CD8-positive, alpha-beta memory T cell (primary cell): ENCODE measurements at places on chromosomes 12 and 14. TPM values are rescaled to one million over a fixed set of nuclear protein-coding genes. Genes with fewer than 3 reads are reported as not detected.

DNA sequence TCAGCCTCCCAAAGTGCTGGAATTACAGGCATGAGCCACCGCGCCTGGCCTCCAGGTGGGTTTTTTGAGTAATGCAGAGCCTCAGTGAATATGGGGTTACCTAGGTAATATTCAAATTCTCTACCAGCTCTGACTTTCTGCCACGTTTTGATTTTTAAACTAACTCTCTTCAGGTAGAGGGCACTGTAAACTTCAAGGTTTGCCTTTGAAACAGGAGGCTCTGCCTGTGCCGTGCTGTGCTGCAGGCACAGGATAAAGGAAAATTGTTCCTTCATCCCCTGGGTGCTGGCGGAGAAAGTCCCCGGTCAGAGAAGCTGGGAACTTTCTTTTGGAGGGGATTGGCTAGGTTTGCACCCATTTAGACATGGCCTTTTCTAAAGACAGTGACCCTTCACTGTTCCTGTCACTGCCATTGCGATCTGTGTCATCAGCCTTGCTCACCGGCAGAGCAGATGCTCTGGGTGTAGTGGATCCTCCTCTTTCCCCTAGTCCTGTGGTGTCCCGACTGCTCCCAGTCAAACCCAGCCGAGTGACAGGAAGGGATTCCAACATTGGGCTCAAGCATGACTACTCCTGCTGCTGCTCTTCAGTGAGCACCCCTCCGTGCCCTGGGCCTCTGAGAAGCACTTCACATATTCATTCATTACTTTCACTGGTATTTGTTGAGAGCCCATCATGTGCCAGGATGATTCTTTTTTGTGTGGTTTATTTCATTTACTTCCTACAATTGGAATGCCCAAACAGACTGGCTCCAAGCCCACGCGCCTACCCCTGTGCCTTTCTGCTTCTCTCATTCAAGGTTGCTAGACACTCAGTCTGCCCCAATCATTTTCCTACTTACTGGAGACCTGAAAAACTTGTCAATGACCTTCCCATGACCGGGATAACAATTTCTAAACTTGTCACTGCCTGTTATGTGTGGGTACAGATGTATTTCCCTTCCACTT is 103.6 kb downstream of the TMEM30B start:
- DNase-seq = no peak

GRCh38 chr14:32809255-32809654 is 129.4 kb upstream of the NPAS3 start:
- DNase-seq = no peak

WIF1 gene
- not detected for total RNA-seq

DNA sequence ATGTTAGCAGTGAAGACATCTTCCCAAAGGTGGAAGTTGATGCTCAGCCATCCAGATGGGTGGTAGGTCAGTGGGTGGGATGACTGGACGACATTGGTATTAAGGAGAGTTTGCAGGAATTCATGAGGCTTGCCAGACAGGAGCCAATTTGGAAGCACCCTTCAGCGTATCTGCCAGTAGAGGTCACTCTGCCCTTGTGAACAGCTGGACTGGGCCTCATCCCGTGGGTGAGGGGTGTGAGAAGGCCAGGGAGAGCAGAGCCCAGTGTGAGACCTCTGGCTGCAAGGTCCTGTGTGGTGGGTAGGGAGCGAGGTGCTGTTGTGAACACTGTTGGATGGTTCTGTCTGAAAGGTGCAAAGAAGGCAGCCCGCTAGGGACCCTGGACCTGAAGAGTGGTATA is 37.7 kb downstream of the SLC5A8 start:
- DNase-seq = no peak

DNA sequence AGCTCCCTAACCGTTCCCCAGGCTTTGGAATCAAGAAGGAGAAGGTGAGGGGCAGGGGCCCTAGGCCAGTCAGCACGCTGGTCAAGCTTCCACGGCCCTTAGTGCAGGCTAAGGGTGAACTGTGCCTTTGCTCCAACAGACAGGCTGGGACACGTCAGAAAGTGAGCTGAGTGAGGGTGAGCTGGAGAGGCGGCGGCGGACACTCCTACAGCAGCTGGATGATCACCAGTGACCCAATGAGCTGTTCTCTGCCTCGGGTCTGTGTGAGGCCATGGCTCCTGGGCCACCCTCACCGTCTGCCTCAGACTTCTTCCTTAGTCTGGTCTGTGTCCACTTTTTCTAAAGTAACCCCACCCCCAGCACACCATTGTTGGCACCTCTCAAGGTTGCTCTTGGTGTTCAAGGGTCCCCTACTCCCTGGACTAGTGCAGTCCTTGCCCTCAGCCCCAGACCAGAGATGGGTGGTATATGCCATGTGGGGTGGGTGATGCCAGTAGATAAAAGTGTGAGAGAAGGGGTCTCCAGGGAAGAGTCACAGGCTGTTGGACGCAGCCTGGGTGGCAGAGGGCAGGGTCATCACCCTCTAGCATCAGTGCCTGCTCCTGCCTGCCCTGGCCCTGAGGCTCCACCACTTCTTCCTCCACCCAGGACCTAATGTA is 20.7 kb downstream of the PRPF40B start:
- peak; percentile 42 for DNase-seq

- no peak for DNase-seq
Measured at GRCh38 chr12:72282721-72283120, 10.6 kb downstream of the TRHDE start.

- DNase-seq = no peak
Measured at GRCh38 chr12:104578453-104578852, 121.7 kb downstream of the CHST11 start.

PPP1R1A gene
- total RNA-seq = not detected

DNA sequence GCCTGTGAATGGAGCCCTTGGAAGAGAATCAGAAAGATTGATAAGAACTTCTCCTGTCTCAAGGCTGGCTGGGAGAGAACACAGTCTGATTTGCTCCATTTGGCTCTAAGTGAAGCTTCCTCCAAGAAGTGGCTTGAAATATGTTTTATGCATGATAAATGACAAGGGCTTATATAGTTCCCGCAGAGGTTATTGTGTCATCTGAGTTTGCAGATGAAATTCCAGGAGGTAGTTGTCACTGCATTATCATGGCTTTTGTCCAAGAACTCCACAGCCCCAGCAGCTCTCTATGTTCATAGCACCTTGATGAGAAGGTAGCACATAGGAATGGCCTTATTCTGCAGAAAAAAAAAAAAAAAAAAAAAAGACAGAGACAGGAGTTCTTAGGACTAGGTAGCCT is 108.5 kb downstream of the DACT1 start:
- no peak for DNase-seq

NKX2-1 gene
- not detected for total RNA-seq

GRCh38 chr14:61154641-61155040 is 126.5 kb downstream of the TMEM30B start:
- no peak for DNase-seq

DNA sequence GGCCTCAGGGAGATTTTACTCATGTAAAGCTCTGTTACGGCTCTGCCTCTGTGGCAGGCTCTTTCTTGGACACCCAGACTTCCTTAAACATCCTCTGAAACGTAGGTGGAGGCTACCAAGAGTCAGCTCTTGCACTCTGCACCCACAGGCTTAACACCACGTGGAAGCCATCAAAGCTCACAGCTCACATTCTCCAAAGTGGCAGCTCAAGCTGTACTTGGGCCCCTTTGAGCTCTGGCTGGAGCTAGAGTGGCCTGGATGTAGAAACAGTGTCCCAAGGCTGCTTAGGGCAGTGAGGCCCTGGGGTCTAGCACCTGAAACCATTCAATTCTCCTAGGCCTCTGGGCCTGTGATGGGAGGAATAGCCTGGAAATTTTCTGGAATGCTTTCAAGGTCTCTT is 155.3 kb upstream of the CDKN3 start:
- no peak for DNase-seq

- no peak for DNase-seq
Measured at GRCh38 chr12:52132754-52133161, 53.3 kb downstream of the SMIM41 start.

DNA sequence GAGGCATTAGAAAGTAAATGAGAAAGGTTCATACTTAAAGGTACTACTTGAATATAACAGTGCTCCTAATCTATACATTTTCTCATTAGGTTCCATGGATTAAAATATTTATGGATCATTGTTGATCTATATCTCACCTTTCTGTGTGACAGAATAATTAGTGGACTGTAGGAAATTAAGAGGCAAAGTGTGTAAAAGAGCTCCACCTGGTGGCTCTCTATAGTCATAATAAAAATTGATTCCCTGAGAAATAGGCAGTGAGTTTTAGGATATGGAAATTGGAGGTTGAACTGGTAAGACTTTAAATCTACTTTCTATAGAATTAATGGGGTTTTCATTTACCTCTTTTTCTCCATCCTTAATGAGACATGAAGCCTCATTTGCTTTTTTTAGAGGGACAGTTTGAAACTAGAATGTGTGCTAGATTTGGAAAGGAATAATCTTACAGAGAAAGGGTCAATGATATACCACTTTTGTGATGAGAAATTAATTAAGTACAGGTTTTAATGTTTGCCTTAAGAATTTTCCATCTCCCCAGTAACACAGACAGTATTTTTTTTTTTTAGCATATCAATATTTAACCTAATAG is 11.8 kb upstream of the DERA start:
- no peak for DNase-seq

GRCh38 chr12:60437297-60437696 is 841.5 kb downstream of the SLC16A7 start:
- no peak for DNase-seq

DNA sequence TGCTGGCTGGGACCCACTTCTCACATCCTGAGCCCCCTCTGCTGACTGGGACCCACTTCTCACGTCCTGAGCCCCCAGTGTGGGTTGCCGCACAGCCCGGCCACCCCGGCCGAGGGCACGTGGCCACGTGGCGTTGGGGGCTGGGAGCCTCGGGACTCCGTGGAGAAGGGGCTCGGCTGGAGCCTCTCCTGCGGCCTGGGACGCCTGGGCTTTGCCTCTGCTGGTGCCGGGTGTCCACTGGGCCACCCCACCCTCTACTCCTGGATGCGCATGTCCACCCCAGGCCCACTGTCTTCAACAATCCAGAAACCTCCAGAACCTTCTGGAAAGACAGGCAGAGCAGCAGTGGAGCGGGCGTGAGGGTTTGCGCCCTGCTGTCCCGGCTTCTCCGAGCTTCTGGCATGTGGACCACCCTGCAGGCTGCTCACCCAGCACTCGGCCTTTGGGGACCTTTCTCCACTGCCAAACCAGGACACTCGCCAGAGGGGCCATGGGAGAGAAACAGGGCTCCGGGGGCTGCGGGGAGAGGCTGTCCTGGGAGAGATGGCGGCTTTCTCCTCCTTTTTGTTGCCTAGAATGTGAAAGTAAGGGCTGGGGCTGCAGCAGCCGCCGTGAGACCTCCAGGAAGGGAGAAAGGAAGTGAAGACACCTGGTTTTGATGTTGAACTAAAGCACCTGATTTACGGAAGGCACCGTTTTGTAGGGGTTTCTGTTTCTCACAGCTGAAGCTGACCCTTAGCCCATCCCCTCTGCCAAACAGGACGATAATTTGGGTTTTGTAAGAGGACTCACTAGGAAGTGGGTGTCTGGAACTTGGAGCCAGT is 30.0 kb downstream of the NOC4L start:
- DNase-seq = no peak

DNA sequence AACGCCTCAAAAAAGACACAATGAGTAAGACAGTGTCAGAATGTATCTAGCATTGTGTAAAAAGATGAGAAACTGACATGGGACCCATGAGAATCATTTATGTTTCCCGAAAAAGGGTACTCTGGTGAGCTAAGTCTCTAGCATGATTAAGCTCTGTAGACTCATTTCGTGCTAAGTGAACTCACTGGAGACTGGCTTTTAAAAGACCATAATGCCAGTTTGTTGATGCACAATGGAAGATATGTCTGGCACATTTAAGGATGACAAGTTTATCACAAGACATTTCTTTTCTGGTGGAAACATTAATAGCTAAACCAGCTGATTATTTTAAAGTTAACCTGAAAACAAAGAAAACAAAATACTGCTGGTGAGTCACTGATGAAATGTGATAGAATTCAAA is 233.5 kb downstream of the SLC2A13 start:
- no peak for DNase-seq

EAPP gene
- total RNA-seq = 36.4 TPM

DNA sequence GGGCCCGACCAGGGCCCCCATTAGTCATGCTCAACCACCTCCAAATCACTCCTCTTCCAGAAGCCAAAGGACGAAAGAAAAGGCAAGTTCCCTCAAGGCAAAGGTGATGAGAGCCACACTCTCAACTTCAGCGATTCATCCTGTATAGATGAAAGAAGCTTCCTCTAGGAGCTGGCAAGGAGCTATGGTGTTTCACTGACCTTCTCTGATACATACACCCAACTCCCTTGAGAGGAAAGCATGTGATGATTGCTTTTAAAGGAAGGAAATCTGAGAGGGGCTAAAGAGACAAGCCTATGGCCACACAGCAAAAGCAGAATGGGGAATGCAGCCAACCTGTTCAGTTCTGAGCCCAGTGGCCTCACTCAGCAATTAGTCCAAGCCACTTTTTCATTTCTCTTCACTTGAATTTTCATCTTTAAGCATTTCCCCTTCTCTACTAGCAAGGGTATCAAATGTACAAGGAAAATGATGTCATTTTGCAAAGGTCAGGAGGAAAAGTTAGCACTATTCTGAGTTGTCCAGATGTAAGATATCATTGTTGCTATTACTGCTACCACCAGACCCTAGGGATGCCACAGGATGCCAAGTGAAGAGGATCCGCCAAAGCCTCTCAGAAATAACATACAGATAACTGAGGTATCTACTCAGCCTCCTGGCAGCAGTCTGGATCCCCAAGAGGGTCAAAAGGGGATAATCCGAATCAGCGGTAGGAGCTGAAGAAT is 82.5 kb downstream of the MAP3K9 start:
- DNase-seq = no peak

DNA sequence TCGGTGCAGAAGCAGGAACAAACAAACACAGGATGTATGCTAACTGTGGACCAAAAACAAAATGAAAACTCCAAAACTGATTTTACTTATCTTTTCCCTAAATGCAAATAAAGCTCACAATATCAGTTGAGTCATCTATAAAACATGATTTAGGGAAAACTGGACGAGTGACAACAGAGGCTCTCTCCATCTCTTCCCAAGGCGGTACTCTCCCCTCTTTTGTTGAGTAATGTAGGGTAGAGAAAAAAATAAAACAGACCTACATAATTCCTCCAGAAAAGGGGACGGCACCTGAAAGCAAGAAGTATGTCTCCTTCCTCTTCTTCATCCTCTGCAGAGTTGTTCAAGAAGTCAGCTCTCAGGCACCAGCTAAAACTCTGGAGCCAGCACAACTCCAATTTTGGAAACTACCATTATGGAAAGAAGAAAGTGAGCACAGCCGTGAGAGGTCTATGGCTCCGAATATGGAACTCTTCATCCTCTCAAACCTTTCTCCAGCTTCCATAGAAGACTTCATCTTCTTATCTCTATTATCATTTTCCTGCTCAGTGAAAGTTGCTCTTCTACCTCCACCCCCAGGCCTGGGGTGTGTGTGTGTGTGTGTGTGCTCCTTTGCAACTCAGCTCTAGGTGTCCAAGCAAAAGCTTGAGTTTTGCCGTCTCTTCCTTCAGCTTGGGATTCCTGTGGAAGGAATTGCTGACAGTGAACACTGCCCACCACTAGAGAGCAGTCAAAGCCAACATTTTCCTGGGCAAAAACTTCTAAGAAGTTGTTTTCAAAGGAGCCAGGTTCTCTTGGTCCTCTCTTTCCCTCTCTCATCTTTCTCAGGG is 155.4 kb downstream of the DIO2 start:
- no peak for DNase-seq
